Occipital lobe (tissue), 3 donors: ENCODE measurements at places on chromosomes 4 and X. TPM values are rescaled to one million over a fixed set of nuclear protein-coding genes. Genes with fewer than 3 reads are reported as not detected.

The TMEM47 gene
- total RNA-seq = 43.4 TPM

The DMRTC1 gene
- not detected for total RNA-seq

The NOX1 gene
- not detected for total RNA-seq

The ARL9 gene
- total RNA-seq = 3.4 TPM

The CT45A10 gene
- not detected for total RNA-seq

The GPR50 gene
- total RNA-seq = not detected

The TBC1D9 gene
- 54.0 TPM for total RNA-seq

The PABPC1L2B gene
- not detected for total RNA-seq

The ARMCX1 gene
- 118 TPM for total RNA-seq

The OTC gene
- 0.31 TPM for total RNA-seq

The CASP3 gene
- total RNA-seq = 60.5 TPM
